ENCODE measurements at places on chromosomes 7 and 10.

DNA sequence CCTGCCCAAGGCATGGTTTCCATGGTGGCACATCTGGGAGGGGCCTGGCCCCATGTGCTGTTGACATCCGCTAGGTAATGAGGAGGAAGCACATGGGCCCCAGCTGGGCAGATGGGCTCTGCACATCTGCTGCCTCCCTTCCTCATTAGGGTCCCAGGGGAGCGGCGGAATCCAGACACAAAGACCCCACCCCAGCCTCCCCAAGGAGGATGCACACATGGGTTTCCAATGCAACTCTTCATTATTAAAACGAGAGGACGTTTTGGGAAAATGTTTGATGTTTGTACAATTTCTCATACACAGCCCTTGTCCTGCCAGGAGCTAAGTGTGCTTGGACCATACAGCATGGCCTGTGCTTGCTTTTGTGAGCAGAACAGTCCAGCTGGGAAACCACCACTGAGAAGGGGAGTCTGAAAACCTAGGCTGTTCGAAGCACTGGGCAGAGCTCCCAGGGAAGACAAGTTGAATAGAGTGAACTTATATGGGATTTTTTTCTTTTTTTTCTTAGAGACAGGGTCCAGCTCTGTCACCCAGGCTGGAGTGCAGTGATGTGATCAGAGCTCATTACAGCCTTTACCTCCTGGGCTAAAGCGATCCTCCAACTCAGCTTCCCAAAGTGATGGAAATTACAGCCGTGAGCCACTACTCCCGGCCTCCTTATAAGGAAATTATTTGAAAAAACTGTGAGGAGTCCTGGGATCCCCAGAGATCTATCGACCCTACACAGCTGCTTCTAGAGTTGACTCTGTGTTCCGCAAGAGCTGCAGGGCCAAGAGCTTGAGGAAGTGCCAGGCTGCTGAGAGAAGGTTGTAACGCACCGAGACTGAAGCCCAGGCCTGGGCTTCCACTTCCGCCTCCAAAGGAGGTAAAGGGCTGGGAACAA is 23.4 kb downstream of the FAM107B start:
- no peak for DNase-seq

DNA sequence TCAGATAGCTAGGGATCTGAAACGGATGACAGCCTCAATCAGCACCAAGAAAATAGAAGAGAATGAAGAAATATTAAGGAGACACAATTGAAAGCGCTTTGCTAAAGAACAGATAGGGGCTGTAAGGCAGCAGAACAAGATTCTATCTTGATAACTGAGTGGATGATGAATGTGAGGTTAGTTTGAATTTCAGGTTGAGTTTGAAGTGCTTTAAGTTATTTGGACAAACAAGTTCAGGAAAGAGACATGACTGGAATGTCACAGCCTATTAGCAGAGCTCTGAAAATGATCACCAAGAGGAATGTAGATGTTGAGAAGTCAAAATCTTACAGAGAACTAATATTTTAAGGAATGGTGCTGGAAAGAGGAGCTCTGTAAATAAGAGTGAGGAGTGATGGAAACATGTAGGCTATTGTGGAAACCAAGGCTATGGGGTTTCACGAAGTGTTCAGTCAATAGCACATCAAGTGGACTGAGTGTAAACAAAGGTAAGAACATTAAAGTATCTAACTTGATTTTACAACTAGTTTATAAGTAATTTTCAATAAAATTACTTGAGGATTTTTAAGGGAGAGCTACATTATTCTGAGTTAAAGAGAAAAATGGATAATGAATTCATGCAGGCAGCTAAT is 61.6 kb downstream of the MEST start:
- DNase-seq: no peak

DNA sequence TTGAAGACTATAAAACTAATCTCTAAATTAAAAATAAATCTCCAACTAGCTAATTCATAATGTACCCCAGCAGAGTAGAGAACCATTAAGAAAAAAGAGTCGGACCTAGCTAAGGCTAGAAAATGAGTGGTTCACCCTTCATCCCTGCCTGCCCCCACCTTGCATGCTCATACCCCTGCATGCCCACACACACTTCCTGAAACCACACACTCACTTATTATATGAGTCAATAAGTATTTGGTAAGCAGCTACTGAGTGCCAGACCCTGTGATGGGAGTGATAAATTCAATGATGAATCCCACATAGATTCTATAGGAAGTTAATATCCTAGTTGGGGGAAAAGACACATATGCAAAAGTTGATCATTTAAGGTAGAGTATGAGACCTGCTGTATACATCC is 152.9 kb upstream of the INHBA start:
- DNase-seq: no peak

DNA sequence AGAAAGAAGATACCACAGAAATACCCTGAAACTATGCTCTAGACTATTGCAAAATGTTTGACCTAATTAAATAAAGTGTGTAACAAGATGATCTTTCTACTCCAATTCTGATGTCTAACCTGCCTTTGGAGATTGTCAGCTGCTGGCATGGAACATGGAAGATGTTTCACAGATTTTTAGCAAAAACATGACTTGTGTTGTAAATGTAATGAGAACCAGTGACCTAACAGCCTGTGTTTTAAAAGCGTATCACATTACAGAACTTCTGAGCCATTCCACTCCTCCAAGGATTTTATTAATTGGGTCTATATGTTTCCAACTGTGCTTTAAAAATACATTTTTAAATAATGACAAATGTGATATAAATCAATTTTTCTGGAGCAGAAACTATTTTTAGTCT is 526.3 kb upstream of the SEMA3D start:
- DNase-seq: no peak

GRCh38 chr10:120012131-120012400 is 119.5 kb downstream of the SEC23IP start:
- no peak for DNase-seq

DNA sequence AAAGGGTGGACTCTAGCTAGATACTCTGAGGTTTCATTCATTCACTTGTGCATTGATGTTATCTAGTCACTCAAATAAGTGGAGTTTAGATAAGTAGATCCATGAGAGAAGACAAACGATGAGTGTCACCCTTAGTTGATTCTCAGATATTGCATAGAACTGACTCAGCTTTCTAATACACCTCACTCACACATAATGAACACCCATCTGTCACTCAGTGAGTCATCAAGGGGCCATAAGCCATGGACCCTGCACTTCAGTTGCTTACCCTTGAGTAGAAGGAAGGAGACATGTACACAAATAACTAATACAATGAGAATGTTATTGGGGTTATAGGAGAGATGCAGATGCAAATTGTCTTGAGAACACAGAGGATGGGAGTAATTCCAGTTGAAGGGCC is 163.8 kb downstream of the SORCS3 start:
- DNase-seq: no peak
